HEK293T (cell line): ENCODE measurements at places on chromosomes 16 and 17.

DNA sequence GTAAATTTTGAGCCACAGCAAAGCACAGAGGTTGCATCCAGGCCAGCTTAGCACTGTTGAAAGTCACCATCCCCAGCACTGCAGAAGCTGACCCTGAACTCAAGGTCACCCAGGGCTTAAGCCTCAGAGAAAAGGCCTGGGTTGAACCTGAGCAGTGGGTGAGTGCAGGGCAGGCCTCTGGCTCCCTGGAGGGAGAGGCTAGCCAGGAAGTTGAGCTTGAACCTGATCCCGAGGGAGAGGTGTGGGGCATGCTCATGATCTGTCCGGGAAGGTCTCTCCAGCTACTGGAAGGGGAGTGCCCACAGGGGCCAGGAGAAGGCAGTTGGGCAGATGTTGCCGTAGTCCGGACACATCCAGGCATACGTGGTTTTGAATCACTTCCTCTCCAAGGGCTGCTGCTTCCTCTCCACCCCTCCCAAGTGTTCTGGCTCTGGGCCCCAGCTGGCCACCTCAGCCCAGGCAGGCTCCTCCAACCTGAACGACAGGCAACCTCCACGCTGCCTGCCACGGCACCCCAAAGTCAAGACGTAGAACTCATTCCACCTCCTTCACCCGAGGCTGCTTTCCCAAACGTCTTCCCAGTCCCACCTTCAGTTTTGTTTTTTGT is 18.4 kb downstream of the CARHSP1 start:
- no peak for DNase-seq

- DNase-seq = no peak
Measured at GRCh38 chr17:57880086-57880456, 30.2 kb upstream of the MRPS23 start.

DNA sequence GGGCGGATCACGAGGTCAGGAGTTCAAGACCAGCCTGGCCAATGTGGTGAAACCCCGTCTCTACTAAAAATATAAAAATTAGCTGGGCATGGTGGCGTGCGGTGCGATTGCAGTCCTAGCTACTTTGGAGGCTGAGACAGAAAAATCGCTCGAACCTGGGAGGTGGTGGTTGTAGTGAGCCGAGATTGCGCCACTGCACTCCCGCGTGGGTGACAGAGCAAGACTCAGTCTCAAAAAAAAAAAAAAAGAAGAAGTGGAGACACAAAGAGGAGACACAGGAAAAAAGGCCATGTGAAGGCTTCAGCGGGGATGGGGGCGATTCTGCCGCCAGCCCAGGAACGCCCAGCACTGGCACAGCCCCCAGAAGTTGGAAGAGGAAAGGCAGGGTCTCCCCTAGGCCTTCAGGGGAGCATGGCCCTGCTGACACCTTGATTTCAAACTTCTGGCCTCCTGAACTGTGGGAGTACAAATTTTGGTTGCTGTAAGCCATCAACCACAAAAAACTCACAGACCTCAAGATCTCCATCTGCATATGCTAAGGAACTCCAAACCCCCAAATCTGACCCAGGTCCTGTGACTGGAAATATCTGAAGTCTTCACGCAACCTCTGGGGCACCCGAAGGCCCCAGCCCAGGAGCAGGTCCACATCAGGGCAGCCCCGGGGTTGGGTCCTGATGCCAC is 7.0 kb downstream of the SGSH start:
- DNase-seq = no peak

- DNase-seq = no peak
Measured at GRCh38 chr16:81310045-81310644, 4.6 kb upstream of the GAN start.

GRCh38 chr17:63740464-63741142 is 996 bp downstream of the STRADA start:
- no peak for DNase-seq

- DNase-seq = peak; percentile 51
Measured at GRCh38 chr16:78184238-78185183, 85.1 kb downstream of the WWOX start.

DNA sequence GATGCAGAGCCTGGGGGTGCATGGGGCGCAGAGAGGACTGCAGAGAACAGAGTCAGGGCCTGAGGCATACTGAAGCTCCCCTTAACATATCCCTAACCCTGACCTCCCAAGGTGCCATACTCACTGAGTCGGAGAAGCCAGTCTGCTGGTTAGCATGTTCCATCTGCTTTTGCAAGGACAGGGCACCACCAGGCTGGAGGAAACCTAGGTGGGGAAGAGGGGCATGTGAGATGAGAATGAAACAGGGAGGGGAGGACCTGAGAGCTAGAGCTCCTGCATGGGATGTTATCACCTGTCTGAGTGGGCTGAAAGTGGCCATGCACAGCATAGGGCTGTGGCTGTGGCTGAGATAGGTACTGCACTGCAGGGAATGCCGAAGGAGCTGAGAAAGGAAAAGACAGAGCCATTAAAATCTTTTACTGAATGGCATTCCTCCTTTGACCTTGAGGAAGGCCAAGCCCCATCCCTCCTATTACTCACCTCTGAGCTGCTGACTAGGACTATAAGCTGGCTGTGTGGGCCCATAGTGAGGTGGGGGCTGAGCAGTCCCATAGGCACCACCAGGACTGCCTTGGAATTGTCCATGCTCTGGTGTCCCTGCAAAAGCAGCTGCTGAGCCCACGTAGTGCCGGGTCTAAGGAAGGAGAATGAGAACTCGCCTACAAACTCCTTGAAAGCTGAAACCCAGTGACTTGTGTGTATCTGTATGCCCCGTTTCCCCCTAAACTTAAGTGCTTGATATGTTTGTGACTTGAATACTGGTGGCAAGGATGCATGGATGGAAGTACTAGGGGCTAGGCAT is 1.9 kb downstream of the GPS2 start:
- DNase-seq = peak; percentile 33

- peak; percentile 52 for DNase-seq
Measured at GRCh38 chr16:4372001-4372577, 441 bp downstream of the VASN start.

DNA sequence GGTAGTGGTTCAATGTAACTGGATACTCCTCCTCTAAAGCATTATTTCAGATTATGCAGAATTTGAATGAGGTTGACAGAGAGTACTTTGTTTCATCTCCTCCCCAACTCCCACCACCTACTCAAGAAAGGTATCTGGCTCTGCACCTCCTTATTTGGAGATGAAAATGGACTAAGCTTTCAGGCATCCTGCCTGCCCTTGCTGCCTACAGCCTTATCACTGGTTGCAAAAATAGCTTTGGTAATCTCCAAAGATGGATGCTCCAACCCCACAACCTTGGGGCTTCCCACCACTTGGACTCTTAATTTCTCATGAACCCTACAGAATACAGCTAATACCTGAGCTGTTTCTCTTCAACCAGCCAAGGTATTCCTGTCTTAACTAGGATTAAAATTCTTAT is 45.3 kb upstream of the CORO6 start:
- no peak for DNase-seq

GRCh38 chr17:33847900-33848299 is 407.2 kb upstream of the CCL2 start:
- DNase-seq = no peak

DNA sequence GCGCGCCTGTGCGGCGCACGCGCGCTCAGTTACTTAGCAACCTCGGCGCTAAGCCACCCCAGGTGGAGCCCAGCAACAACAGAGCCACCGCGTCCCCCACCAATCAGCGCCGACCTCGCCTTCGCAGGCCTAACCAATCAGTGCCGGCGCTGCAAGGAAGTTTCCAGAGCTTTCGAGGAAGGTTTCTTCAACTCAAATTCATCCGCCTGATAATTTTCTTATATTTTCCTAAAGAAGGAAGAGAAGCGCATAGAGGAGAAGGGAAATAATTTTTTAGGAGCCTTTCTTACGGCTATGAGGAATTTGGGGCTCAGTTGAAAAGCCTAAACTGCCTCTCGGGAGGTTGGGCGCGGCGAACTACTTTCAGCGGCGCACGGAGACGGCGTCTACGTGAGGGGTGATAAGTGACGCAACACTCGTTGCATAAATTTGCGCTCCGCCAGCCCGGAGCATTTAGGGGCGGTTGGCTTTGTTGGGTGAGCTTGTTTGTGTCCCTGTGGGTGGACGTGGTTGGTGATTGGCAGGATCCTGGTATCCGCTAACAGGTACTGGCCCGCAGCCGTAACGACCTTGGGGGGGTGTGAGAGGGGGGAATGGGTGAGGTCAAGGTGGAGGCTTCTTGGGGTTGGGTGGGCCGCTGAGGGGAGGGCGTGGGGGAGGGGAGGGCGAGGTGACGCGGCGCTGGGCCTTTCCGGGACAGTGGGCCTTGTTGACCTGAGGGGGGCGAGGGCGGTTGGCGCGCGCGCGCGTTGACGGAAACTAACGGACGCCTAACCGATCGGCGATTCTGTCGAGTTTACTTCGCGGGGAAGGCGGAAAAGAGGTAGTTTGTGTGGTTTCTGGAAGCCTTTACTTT is at the start of gene UBB:
Gene UBB (plus strand): TSS at position 452 of the 856 bp plus-strand sequence. CDS start 817 bp downstream, outside the sequence.
- peak; percentile 89 for DNase-seq

DNA sequence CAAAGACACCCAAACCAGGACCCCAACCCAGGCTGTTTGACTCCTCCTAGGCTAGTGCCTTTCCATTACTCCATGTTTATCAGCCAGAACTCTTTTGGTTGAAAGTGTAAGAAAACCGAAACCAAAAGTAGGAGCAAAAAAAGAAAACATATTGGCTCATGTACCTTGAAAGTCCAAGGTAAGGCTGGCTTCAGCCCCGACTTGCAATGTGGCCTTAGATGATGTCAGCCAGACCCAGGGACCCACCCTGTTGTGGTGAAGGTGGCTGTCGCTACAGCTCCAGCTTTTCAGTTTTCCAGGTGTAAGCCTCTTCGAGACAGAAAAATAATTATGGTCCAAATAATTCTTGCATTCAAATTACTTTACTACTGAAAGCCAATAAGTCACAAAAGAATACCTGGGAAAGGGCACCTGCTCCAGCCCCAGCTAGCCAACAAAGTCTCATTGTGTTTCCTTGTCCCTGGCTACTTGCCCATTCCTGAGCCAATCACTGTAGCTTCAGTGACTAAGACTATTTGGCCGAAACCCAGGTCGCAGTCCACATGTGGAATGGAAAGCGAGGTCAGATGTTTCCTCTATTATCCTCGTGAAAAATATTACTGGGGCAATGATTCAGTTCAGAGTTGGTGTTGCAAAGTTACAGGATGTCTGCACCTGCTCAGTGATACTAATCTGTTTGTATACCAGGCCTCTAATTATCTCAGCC is 20.7 kb downstream of the DNAH9 start:
- DNase-seq = no peak

- DNase-seq = no peak
Measured at GRCh38 chr17:83099086-83099555, 19.7 kb downstream of the METRNL start.

DNA sequence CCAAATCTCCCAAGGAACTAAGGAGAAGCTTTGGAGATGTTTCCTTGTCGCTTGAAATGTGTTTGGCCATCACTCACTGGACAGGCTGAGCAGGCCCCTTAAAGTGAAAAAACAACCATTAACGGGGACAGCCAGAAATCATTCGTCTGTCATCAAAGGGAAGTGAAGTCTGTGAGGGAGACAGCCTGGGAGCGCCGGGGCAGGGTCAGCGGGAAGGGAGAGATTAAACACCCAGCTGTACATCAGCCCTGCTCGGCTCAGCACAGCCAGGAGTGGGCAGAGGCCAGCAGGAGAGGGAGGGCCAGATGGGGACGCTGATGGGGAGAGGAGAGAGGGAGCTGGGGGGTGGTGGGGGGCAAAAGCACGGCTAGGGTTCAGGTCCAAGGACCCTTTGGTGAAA is 105.1 kb downstream of the SDK2 start:
- DNase-seq = no peak

GRCh38 chr16:29641561-29641960 is 21.5 kb upstream of the SPN start:
- no peak for DNase-seq

DNA sequence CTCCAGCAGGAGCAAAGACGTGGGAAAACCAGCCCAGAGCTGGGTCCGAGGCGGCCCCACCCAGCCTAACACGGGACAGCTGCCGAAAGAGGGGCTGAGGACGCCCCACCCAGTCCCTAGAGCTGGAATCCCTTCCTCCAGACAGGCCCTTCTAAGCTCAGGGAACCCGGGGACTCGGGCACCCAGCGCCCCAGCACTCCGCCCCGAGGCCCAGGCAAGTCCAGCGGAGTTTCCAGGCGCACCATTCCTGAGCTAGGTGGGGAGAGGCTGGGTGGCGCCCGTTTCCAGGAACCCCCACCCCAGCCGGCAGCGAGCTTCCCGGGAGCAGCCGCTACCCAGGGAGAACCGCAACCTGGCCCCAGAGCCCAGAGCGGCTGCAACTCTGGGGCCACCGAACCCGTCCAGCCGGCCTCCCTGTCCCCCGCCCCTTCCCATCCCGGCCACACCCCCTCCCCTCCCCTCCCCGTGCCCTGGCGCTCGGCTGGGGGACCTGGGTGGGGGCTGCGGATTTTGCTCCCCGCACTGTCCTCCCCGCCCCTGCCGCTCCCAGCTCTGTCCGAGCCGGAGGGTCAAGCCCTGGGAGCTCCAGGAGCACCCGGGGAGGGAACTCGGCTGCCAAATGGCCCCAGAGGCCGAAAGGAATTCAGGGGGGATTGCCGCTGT is 536 bp downstream of the TMC6 start:
- peak; percentile 31 for DNase-seq

GRCh38 chr17:28763137-28763799 is 19.5 kb downstream of the TRAF4 start:
- DNase-seq = no peak

DNA sequence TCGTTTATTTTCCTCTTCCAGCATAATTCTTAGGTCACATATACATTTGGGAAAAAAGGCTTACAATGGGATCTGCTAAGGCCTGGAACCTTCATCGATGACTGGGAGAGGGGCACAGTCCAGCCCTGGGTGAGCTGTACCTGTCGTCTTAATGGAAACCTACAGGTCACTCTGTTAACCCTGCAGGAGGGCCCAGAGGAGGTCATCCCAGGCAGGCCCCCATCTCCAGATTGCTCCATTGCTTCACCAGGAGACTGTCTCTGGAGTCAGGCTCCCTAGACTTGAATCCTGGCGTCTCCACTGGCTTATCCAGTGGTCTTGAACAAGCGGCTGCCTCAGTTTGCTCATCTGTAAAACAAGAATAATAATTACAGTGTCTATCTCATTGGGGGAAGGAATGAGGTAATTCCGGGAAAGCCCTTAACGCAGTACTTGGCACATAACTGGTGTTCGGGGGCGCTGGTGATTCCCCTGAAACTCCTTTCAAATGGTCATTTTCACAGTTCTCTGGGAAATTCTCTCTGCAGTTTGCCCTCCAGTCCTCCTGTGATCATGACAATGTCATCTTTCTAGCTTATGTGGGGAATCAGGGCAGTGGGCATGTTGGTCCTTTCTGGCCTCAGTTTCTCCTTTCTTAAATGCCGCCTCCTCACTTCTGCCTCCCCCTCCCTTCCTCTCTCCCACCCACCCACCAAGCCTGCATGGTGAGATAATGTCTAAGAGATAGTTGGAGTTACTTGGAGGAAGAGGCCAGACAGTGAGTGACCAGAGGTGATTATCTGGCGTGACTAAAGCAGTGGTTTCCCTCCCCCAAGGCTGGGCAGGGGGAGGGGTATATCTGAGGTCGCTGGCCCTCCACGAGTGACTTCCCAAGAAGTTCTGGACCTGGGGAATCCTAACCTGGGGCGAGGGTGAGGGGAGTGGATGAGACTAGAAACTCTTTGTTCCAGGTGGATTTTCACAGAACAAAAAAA is 31.3 kb upstream of the TAC4 start:
- no peak for DNase-seq

GRCh38 chr16:89748921-89749320 is 27.6 kb downstream of the ZNF276 start:
- DNase-seq = no peak
